ENCODE measurements at places on chromosomes 2 and 18.

- no peak for DNase-seq
Measured at GRCh38 chr18:78087338-78087737, 837.7 kb downstream of the GALR1 start.

DNA sequence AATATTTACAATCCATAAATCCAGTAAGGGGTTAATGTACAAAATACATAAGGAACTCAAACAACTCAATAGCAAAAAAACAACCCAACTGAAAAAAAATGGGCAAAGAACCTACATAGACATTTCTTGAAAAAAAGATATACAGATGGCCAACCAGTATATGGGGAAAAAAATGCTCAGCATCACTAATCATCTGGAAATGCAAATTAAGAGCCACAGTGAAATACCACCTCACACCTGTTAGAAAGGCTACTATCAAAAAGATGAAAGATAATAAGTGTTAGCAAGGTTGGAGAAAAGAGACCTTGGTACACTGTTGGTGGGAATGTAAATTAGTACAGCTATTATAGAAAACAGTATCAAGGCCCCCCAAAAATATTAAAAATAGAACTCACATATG is 14.6 kb downstream of the AP1S3 start:
- no peak for DNase-seq

GRCh38 chr2:2575181-2575577 is 244.1 kb upstream of the MYT1L start:
- DNase-seq, result no peak

DNA sequence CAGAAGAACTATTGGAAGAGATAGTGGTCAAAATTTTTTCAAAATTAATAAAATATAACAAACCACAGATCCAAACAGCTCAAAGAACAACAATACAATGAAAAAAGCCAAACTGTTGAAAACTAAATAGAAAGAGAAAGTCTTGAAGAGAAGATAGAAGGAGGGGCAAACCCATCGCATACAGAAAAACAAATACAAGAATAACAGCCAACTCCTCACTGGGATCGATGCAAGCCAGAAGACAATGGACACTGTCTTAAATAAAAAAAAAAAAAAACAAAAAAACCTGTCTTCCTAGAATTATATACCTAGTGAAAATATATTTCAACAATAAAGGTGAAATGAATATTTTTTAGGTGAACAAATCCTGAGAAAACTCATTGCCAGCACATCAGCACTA is 34.1 kb upstream of the ARHGAP25 start:
- DNase-seq, result no peak

- no peak for DNase-seq
Measured at GRCh38 chr2:26238311-26238958, 6.0 kb downstream of the HADHA start.

DNA sequence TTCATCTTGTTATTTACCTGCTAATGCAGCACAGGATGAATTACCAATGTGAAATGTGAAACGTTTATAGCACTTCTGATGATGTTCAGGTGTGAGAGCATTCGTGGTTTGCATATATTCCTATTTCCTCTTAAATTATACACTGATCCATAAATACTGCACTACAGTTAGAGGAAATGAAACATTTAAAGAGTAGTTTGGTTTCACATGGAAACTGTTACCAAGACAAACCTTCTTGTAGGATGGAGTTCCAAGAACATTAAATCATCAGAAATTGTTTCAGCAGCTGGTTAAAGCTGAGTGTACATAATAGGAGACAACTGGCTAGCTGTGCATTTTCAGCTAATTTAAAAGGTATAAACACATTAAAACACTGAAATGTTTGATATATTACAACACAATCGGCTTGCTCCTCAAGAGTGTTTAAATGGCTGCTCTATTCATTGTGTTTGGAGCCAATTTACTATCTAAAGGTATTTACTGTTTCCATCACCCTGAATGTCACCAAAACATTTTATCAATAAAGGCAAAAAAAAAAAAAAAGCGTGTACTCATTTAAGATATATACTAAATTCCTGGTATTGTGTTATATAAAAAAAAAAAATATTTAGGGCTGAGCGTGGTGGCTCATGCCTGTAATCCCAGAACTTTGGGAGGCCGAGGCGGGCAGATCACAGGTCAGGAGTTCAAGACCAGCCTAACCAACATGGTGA is 100.6 kb downstream of the DYM start:
- peak; percentile 51 for DNase-seq

GRCh38 chr2:43041661-43042360 is 184.6 kb downstream of the ZFP36L2 start:
- DNase-seq, result peak; percentile 88

GRCh38 chr2:13495051-13495450 is 778.3 kb downstream of the TRIB2 start:
- DNase-seq, result no peak

DNA sequence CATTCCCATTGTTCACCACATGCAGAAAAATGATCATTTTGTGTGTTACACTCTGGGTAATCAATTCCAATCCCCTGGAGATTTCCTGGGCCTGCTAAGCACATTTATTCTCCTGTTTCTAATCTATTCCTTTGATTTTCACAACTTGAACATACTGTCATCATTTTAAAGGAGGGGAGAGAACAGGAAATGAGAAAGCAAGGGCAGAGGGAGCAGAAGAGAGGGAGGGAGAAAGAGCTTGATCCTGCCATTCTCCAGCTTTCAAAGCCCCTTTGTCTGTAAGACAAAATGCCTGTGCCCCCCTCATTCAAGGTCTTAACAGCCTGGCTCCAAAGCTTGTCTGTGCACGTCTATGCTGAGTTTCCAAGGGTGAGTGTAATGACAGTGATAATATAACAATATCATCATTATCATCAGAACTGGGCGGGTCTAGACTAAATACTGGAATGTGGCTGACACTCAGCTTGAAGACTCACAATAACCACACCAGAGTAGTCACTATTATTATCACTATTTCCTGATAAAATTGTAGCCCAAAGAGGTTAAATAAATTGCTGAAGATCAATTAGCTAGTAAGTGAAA is 164.4 kb upstream of the KLHL29 start:
- no peak for DNase-seq

- peak; percentile 15 for DNase-seq
Measured at GRCh38 chr2:197969391-197969893, 165.0 kb downstream of the PLCL1 start.

- DNase-seq, result no peak
Measured at GRCh38 chr2:231932711-231932970, 6.4 kb upstream of the NPPC start.

DNA sequence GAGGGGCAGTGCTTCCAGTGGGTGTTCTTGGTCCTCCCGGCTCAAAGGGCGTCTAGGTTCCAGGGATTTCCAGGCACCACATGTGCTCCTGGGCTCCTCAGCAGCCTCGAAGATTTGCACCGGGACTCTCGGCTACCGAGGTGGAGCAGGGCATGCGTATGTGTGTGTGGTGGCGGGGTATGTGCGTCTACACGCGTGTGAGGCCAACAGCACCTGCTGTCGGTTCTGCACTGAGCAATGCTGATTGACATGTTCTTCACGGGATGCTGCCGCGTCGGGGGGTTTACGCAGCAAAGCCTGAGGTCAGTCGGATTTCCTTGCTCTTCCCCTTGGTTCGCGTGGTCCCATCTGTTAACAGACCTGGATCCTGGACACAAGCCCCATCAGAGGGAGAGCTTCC is 119.8 kb downstream of the NDUFA10 start:
- no peak for DNase-seq

DNA sequence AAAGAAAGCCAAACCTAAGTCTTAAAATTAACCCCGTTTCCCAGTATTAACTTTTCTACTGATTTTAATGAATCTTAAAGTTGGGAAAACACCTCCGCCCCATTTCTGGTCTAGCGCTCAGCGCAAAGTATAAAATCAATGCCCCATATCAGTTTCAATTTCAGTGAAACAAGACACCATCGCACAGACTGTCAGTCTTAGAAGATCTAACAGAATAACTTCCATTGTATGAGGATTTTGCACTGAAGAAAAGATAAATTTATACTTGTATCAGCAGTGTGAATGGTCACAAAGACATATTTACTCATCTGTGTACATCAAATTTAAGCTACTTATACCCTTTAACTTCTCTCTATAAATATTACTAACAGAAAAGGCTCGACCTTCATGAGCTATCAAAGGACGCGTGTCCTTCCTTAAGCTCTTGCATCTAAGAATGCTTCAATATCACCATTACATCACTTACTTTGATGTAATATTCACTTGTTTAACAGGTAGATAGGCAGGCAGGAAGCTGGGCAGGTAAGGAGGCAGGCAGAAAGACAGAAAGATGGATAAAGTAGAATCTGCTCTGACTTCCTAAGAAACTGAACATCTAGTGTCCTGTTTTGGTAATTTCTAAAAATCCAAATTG is 183.0 kb downstream of the TCF4 start:
- no peak for DNase-seq

DNA sequence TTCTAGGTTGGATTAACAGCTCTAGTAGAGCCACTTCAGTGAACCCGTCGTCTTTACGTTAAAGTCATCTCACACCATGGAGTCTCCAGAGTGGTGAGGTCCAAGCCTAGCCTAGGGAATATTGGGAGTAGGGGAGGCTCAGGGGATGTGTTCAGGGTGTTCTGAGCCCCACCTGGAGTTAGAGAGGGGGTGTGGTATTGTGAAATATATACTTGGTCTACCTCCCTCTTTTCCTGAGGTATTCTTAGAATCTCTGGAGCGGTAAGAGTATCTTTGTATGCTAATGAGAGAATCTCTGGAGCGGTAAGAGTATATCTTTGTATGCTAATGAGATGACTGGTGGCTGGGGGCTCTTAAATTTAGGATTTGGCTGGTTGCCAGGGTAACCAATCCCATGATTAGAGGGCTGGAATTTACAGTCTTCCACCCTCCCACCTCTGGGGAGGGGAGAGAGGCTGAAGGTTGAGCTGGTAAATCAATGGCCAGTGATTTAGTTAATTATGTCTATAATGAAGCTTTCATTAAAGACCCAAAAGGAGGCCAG is 69.5 kb downstream of the INPP4A start:
- no peak for DNase-seq

DNA sequence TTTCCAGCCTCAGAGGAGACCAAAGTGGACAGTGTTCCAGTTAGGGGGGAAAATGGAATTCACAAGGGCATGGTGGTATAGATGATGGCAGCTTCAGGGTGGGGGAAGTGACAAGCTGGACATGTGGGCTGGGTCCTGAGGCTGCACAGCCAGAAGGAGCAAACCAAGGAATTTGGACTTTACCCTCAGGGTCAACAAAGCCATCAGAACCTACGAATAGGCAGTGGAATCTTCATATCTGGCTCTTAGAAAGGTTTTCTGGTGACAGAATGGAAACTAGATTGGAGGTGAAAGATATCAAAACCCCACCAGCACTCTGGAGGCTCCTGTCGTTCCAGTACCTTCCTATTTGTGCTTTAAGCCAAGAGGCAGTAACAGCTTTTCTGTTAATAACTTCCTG is 127.1 kb downstream of the SETBP1 start:
- DNase-seq, result no peak

DNA sequence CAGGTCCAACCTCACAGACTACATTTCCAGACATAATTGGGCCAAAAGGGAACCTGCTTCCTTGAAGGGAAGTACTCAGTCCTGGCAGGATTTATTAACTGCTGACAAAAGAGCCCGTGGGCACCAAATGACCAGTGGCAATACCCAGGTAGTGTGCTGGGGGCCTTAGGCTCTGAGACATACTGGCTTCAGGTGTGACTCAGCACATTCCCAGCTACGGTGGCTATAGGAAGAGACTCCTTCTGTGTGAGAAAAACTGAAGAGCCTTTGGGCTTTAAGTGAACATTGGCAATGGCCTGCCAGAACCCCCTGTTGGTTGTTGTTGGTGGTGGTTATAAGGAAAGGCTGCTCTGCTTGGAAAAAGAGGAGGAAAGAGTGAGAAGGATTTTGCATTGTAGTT is 401.8 kb downstream of the KCNJ3 start:
- DNase-seq, result no peak

GRCh38 chr2:167689444-167689843 is 558.0 kb downstream of the STK39 start:
- DNase-seq, result no peak

DNA sequence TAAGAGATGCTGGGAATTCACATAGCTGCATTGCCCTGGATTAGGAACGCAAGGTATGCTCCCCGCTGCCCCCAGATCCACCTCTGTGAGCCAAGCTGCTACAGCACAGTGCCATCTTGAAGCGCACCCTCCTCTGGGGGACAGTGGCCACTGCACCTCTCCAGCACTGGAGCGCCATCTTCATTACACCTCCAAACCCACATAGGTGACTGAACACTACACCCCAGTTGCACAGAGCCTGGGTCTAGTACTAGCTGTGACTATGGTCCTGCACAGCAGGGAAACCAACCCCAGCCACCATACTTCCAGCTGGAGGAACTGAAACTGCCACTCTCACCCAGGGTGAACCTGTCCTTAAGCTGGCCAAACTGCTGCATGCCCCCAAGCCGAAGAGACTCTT is 84.6 kb downstream of the TMEM237 start:
- no peak for DNase-seq

- no peak for DNase-seq
Measured at GRCh38 chr2:48514348-48515003, 15.5 kb upstream of the STON1 start.

- DNase-seq, result peak; percentile 97
Measured at GRCh38 chr2:26757873-26758789, 6.0 kb upstream of the SLC35F6 start.

DNA sequence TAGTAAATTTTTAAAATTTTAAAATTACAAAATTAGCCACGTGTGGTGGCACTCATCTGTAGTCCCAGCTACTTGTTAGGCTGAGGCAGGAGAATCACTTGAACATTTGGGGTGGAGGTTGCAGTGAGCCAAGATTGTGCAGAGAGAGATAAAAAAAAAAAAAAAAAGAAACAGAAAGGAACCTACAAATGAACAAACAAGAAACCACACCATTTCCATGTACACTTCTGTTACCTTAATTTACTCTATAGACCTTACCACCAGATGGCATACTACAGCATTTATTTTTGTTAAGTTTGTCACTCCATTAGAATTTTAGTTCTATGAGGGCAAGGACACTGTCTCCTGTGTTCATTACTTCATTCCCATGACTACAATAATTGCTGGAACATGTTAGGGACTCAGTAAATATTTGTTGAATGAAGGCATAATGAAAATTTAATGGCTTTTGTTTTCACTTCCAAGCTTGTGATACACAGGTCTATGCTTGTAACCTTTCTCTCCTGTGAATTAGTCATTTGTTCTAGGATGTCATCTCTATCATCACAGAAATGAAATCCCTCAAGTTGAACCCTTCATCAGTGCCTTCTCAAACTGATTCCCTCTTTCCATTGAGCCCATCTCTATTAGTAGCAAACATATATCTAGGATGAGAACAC is 76.0 kb downstream of the ARHGAP15 start:
- DNase-seq, result no peak

DNA sequence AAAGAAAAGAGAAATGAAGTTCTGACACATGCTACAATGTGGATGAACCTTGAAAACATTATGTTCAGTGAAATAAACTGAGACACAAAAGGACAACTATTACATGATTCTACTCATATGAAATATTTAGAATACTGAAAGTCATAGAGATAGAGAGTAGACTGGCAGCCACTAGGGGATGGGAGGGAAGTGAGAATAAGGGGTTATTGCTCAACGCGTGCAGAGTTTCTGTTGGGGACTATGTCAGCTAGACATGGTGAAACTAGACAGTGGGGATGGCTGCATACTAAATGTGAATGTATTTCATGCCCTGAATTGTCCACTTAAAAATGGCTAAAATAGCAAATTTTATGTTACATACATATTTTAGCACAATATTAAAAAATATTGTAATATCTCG is 108.7 kb upstream of the ATL2 start:
- no peak for DNase-seq
